ENCODE measurements at places on chromosomes 11 and 22.

DNA sequence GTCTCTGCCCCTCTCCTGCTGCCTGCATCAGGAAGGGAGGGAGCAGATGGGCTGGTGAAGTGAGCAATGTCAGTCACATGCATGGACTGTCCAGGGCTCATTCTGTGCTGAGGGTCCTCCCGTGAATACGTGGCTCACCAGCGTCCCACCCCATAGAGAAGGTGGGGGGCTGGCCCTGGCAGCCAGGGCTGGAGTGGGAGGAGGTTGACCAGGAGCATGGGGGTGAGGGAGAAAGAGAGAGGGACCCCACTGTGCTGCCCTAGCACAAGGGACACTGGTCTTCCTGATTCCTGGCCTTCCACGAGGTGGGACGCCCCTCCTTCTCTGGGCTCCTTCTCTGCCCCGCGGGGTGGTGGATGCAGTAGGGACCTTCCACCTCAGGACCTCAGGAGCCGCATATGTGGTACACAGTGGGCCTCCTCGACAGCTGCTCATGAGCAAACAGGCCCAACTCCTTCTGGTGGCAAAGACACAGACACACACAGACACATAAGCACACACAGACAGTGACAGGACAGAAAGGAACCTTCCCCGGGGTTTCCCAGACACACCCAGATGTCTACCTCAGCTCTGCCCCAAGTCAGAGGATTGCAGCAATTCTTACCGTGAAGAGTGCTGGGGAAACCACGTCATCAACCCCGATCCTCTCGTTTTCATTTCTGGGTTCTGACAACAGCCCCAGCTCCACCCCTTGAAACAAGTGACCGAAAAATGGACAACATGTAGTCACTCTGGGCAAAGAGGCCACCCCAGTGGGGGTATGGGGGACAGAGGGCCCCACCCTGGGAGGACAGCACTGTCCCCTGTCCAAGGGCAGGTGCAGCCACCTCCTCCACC is 3.6 kb upstream of the APOBEC3A start:
- no peak for DNase-seq

DNA sequence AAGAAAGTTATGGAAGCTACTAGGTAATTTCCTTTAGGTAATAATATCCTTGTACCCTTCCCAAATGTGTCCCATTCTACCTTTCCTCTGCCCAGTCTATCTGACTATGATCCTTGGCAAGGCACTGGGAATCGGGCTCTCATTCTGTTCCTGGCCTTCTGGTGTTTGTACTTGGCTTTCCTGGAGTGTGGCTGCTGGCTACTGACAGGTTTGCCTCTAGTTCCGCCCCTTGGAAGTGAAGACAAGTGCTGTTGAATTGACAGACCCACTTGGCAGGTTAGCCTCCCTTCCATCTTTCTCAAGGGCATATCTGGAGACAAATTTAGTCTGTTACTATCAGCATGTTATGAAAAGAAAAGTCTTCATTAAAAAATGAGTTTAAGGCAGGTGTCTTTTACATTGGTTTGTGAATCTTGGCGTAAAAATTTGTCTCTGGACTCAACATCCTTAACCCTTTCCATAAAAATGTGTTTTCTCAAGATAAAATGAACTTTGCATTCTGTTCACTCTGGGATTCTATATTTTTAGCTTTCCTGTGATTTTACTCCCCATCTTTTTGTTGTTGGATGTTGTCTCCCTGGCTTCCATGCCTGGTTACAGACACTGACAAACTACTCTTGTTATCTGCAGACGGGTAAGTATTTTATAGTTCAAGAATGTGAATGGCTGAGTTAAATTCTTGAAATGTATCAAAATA is 287.4 kb upstream of the PDGFD start:
- no peak for DNase-seq

GRCh38 chr22:30092686-30093085 is 12.4 kb downstream of the HORMAD2 start:
- DNase-seq: no peak

DNA sequence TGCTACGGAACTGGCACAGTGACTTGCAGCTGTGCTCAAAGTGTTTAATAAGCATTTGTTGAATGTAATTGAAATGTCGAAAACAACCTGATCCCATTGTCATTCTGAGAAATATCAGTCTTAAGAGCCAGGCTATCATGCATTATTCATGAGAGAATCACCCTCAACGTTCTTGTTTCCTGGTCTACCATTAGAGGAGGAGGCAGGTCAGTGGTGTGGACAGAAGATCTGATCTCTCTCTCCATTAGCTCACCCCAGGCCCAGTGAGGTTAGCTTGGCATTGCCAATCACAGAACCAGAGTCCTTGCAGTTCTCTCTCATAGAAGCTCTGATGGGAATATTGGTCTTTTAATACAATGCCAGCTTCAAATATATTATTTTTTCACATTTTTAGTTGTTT is 121.1 kb upstream of the SPON1 start:
- DNase-seq: no peak

DNA sequence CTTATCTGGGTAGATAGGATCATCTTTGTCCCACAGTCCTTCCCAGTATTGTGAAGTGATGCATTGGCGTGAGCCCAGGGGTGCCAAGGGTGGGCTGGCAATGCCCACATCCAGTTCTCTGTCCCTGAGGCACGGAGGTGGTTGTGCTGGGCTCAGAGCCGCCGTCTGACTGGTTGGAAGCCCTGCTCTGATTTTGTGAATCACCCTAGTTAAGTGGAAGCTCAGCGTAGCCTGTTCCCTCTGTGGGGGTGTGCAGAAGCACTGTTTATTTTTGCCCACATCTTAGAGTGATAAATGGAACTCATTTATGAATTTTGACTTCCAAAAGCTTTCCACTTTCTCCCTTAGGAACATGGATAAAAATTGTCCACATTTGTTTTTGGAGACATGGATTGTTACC is 13.6 kb downstream of the BCR start:
- DNase-seq: no peak

GRCh38 chr11:9756878-9757277 is 93.0 kb downstream of the SWAP70 start:
- DNase-seq: no peak

DNA sequence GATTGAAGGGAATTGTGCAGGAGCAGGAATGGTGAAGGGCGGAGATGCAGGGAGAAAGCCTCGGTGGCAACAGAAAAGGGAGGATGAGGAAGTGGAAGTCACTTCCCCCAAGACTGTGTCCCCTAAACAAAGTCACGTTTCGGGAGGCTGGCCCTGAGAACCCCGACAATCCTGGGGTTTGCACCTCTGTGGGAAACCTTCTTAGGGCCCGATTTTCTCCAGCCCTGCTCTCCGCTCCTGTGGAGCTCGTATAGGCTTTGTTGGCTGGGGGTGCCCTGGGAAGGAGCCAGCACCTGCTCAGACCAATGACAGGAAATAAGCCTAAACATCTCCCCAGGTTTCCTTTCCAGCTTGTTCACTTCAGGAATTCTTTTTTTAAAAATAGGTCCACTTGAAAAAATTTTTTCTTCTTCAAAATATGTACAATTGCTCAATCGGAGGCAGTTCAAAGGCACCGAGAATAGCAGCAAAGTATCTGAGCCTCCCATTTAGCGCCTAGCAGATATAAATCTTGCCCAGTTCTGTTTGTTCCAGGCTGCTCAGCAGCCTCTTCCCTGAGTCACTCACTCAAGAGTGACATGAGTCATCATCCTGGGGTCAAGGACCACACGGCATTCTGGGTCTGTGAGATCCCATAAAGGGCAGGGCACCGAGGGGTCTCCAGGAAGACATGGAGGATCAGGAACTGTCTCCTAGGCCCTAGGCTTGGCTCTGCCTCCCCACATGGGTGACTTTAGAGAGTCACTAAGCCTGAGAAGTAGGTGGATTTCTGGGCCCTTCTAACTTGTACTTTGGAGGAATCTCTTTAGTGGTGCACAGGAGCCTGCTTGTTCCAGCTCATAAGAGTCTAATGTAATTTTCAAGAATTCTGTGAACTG is 34.0 kb downstream of the IRAG1 start:
- no peak for DNase-seq

GRCh38 chr11:81165164-81165563 is 1568.5 kb downstream of the FAM181B start:
- DNase-seq: no peak

DNA sequence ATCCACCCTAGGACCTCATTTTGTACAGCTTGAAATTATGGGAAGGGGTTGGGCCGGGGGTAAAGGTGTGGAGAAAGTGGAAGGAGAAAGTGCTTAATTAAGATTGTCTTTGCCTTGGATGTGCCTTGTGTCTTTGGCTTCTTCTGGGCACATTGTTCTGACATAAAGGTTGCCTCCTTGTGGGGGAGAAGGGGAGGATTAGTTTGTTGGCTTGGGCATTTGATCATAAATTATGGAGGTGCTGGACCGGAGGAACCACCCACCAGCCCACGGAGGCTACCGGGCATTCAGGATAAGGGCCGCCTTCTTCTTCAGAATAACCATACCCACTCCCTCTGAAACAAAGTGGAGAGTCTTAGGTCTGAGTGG is 1.3 kb downstream of the PAFAH1B2 start:
- no peak for DNase-seq

DNA sequence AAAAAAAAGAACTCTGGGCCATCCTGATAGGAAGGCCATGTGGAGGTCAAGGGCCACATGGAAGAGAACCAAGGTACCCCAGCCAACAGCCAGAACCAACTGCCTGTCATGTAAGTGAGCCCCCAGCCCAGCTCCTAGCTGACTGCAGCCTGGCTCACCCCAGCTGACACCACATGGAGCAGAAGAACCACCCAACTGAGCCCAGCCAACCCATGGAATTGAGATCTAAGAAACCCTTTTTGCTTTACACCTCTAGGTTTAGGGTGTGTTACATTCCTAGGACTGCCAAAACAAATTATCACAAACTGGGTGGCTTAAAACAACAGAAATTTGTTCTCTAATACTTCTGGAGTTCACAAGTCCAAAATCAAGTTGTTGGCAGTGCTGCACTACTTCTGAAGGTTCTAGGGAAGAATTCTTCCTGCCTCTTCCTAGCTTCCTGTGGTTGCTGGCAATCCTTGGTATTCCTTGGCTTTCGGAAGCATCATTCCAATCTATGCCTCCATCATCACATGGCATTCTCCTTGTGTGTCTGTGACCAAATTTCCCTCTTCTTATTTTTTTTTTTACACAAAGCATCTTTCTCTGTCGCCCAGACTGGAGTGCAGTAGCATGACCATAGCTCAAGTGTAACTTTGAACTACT is 4.4 kb downstream of the C11orf86 start:
- DNase-seq: no peak

GRCh38 chr11:131683131-131683530 is 312.7 kb downstream of the NTM start:
- DNase-seq: no peak

DNA sequence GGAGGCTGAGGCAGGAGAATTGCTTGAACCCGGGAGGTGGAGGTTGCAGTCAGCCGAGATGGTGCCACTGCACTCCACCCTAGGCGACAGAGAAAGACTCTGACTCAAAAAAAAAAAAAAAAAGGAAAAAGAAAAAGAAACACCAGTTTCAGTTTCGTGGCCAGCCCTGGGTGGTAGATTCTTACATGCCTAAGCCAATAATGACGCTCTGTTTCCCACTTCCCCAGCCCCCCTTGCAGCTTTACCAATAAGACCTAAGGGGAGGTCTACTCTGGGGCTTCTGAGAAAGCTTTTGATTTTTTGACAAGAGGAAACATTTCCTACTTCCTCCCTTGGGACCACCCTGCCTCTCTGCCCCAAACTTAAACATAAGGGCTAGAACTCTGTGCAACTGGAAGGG is 30.0 kb upstream of the PTPRJ start:
- no peak for DNase-seq

DNA sequence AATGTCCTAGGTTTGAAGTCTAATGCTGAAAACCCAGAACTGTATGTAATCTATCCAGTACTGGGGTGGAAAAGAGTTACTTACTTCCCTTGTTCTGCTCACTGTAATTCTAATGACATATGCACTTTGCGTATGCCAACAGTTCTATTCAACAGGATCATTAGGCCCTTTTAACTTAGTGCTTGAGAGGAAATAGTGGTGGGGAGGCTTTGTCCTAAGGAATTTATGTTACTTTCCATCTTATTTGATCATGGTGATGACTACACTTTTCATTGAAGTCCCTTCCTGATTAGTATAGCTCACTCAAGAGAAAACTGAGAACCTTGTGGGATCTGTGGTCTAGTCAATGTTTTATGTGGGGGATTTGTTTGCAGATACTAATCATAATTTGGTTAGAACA is 348.2 kb downstream of the GUCY1A2 start:
- DNase-seq: no peak

DNA sequence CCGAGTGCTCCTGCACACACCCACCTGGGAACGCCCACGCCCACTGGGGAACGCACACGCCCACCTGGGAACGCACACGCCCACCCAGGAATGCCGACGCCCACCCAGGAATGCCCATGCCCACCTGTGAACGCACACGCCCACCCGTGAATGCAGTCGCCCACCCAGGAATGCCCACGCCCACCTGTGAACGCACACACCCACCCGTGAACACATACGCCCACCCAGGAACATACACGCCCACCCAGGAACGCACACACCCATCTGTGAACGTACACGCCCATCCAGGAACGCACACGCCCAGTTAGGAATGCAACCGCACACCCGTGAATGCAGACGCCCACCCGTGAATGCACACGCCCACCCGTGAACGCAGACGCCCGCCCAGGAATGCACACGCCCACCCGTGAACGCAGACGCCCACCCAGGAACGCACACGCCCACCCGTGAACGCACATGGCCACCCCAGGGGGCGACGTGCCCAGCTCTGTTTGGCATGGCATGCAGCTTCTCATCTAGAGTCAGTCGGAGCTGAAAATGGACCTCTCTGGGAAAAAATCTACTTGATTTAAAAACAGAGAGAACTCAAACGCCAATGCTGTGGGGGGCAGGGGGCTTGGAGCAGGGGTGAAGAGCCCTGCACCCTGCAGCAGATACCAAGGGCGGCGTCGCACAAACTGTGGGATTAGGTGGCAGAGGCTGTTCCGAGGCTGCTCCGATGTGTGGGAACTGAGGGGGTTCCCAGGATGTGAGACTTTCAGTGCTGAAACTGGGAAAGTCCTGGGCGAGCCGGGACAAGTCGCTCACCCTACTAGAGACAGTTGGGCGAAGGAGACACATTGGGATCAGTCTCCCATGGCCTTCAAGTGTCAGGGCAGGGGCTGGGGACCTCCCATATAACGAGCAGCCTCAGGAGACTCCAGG is 83.3 kb downstream of the MYEOV start:
- DNase-seq: no peak

DNA sequence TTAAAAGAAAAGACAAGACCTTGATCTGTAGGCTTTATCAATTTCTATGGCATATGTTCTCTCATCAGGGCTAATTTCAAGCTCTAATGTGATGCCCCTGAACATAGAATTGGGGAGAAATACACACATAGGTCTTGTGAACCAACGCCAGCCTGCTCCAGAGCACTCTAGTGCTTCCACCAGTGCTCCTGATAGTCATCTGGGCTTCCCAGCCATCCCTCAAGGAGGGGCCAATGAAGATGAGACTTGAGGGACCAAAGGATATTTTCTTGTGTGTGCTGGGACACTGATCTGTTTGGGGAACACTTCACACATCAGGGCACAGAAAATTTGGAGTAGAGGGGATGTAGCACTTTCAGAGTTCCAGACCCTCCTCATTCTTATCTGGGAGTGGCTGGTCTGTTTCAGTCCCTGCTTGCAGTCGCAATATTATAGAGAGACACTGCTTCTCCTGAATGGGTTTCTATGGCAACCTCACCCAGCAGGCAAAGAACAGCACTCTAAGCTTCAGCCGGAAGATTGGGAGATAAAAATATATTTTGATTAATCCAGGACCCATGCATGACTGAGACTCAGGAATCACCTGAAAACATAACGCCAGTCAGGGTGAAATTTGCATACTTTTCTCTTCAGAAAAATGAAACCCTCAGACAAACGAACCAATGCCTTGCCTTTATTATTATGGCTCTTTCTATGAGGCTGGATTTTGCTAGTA is 28.4 kb upstream of the SCN3B start:
- DNase-seq: no peak

Measured in amygdala (tissue), 56 donors.